Ovary (tissue), 10 donors: ENCODE measurements at places on chromosomes 16 and 17.

DNA sequence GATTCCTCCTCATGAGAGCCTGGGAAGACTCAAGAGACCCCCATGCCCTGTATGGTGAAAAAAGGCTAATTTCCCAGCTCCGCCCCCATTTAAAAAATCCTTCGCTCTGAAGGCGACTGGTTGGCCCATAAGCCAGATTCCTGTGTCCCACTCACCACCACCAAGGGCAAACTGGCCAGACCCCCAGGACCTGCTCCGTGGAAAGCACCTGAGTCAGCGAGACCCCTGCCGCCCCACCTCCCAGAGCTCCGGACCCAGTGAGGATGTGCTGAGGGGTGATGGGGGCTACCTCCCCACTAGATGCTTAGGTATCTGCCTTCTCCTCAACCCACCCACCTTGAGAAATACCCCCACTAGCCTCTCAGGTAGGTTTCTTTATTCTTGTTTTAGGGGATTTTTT lies 42.2 kb downstream of the RBFOX3 start:
- DNase-seq, result no peak

- DNase-seq, result no peak
Observed at GRCh38 chr17:82215095-82215971, 2.7 kb upstream of the CCDC57 start.

DNA sequence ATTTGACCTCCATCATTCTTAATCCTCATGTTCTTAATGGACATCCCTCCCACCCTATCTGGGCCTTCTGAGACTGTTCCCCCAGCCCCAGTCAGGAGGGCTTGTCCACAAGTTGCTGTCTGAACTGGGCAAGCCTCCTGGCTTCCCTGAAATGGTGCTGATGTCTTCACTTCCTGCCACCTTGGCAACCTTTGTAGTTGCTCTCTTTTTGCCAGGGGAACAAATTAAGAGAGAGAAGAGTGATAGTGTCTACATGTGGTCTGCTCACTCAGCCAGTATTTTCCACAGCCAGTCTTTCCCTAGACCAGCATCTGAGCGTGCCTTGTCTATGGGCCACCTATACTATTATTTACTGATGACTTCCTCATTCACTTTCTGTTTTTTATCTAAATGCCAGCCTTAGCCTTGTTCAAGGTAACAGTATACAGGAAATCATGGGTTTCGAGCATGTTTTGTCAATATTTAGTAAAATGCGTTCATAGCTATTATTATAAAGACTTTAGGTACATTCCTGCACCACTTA lies 710.1 kb downstream of the MAF start:
- DNase-seq, result no peak

- no peak for DNase-seq
Observed at GRCh38 chr16:25271421-25271820, 13.8 kb upstream of the ZKSCAN2 start.
